Retinal pigment epithelial cell (primary cell): ENCODE measurements at places on chromosomes 11 and 22.

GRCh38 chr11:18697576-18697975 lies 1.0 kb upstream of the TMEM86A start:
- DNase-seq: no peak

DNA sequence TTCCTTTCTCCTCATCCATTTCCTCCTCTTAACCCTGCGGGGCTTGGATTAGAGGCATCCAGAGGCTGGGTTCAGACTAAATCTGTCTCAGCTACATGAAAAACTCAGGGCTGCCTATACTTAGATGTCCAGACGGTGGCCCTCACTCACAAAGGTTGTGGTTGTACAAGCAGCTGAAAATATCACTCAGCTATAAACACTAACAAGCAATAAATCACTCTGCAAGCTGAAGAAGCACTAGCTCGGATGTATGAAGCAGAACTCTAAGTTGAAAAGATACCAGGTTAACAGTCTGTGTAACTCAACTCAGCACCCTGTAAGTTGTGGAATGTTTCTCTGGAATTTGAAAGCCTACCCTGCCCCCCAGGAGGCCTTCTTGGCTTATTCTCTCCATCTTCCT lies 82.9 kb downstream of the EXT2 start:
- DNase-seq: no peak

GRCh38 chr22:41664490-41664889 lies 24.2 kb downstream of the SNU13 start:
- no peak for DNase-seq

DNA sequence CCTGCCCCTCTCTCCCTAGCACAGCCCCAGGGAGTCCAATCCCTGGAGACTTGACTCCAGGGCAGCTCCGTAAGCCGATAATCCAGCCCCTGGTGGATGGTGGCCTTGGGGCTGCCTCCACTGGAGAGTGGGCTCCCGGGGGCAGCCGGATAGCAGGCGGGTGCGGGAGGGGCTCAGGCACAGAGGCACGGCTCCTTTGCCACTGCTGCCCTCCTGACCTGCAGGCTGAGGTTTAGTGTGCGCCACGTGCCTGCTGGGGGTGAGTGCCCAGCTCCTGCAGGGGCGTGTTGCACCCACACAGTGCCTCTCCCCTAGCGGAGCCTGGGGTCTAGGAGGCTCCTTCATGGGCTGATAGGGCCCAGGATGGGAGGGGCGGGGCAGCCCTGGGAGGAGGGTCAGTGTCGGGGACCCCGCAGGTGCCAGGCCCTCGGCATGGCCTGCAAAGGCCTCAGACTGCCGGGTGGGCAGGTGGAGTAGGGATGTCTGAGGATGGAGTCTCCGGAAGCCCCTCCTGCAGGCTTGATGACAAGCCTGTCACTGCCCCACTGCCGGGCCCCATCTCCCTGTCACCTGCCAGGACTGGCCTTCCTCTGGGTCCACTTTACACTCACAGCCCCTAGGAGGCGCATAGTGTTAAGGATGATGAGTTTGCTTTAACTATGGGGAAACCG lies 5.6 kb downstream of the DUSP8 start:
- DNase-seq: no peak

- DNase-seq: no peak
Observed at GRCh38 chr11:7449211-7449840, 36.0 kb upstream of the OLFML1 start.
